ENCODE measurements at places on chromosomes 7 and 10.

- DNase-seq: no peak
Observed at GRCh38 chr7:3239291-3239691, 61.8 kb upstream of the SDK1 start.

DNA sequence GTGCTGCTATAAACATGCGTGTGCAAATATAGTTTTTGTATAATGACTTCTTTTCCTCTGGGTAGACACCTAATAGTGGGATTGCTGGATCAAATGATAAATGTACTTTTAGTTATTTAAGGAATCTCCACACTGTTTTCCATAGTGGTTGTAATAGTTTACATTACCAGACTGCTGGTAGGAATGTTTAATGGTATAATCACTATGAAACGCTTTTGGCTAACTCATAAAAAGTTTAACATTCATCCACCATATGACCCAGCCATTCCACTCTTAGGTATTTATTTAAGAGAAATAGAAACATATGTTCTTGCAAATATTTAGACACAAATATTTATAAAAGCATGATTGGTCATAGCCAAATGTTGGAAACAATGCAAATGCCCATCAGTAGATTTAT is 32.1 kb upstream of the TFEC start:
- no peak for DNase-seq

DNA sequence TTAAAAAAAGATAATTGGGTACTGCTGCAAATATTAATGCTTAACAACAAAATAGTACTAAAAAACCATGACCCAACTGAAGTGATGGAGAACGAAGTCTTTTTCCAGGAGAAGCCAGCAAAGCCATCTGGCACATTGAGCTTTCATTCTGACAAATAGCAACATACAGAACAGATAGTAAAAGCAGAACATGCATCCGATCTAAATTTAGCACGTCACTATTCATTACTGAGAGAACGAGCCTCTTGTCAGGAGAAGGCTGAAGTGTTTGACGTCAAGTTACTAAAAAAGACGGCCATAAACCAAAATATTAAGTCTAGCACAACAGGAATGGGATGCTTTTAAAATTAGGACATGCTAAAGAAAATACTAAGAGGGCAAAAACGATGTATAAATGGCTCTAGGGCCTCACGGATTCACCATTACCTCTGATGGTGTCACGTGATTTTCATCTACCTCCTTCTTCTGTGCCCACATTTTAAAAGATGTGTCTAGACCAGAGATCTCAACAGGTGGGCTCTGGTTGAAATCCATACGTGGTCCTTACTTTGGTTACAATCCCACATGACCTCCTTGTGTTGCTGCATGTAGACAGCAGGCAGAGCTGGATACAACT is 52.3 kb downstream of the CTBP2 start:
- no peak for DNase-seq

DNA sequence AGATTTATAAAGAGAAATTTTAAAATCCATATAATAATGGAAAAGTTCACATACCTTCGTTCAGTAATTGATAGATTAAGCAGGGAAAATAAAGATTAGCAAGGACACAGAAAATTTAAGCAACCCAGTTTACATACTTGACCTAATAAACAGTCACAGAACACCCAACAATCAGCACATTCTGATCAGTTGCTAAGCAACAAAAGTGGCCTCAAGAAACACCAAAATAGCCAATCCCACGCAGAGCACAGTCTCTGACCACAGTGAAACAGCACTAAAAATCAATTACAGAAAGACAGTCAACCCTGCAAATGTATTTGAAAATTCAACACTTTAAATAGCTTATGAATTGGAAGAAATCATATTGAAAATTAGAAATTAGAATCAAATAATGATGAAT is 39.3 kb upstream of the DRGX start:
- no peak for DNase-seq

GRCh38 chr7:123916240-123916724 is 8.8 kb upstream of the SPAM1 start:
- DNase-seq: no peak

DNA sequence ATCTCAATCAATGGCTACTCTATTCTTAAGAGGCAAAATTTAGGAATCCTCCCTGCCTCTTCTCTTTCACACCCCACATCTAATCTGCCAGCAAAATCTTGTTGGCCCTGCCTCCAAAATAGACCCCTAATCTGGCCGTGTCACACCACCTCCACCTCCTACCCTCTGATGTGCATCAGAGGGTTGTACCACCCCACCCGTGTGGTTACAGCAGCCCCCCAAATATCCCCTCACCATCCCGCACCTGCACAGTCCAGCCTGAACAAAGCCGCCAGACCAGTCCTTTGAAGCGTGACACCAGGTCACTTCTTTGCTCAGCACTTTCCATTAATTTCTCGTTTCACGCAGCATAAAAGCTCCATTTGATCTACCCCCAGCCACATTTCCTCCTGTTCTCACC is 776 bp upstream of the XPNPEP1 start:
- DNase-seq: no peak

DNA sequence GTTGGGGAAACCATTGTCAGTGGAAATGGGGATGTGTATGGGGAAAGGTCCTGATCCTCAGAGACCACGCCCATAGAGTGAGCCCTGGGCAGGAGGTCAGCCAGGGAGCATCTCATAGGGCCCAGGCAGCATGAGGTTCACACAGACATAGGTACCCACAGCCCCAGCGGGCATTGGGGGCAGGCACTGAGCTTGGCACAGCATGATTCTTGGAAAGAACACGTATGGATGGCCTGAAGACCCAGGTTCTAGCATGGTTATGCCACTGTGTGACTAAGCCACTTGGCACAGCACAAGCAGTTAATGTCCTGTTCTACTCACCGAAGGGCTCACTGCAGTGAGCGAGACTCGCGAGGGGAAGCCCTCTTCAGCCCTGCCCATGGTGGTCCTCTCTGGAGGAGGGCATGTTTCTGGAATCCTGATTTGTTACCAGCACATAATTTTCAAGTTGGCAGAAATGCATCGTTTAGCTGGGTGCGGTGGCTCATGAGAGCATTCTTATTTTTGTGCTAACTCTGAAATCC is 125.2 kb downstream of the UBE2H start:
- no peak for DNase-seq

DNA sequence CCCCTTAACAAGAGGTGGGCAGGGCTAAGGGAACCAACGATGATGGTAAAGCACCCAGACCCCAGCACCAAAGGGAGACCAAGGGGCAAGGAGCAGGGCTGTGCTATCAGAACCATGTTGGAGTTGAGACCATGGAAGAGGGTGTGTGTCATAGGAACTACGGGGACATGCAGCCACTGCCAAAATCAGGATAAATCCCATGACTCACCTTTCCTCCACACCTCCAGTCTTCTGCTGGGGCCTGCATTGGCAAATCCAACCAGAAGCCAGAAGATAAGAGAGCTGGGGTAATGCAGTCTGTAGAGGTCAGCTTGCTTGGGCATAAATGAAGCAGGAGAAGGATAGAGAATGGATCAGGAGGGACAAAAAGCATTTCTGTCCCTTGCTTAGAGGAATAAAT is 42.7 kb upstream of the SMARCD3 start:
- DNase-seq: no peak

DNA sequence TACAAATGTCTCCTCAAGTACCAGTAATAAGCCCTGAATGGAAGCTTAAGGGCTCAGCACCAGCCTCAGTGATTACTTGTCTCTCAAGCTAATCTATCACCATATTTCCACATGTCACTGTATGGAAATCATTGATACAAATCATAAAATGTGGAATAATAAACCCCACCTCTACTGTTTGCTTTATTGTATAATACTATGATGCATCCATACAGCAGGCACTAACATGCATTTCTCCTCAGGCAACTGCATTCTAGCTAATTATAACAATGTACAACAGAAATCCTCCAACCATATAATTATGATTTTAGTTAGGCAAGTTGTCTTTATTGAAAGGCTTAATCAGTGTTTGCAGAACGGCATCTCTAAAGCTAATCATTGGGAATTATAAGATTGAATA is 26.2 kb downstream of the CRPPA start:
- DNase-seq: no peak

Data from stimulated activated CD4-positive, alpha-beta T cell treated with anti-CD3 and anti-CD28 coated beads, TNF-alpha, amount 100 ng/mL, for 1 hour (primary cell).